Activated B cell treated with CpG ODN at 0.5 μM for 24 hours (primary cell): ENCODE measurements at places on chromosomes 12 and 14. TPM values are rescaled to one million over a fixed set of nuclear protein-coding genes. Genes with fewer than 3 reads are reported as not detected.

Gene RERG
- total RNA-seq = not detected in 2 replicates

DNA sequence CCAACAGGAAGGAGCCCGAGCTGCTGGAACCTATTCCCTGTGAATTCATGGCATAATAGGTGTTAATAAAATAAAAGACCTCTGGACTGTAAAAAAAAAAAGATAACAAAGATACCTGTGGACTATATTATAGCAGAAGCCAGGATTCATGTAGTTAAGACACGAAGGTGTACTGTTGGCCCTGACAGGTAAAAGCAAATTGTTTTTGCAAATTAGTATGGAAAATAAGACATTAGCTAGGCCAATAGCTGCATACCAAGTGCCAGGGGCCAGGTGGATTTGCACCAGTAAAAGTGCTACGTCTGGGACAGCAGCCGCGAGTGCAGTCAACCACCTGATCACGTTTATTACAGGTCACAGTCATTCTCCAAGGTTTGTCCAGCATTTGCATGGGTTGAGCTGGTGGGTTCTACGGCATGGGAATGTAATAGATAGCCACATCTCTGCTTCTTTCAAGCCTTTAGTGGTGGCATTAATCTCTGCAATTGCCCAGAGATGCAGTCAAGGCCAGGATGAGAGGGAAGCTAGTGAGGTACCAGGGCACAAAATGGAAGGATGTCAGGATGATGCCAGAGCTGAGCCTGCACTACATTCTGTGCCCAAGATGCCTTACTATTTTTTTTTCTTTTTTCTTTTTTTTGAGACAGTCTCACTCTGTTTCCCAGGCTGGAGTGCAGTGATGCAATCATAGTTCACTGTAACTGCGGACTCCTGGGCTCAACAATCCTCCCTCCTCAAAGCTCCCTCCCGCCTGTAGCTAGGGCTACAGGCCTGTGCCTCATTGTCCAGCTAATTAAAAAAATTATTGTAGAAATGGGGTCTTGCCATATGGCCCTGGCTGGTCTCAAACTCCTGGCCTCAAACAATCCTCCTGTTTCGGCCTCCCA, 26.3 kb downstream of the TNFAIP2 start:
- no peak overlapping the region for H3K4me3 ChIP-seq
- DNase-seq = no peak
- no peaks in the 10 kb centered on the region for H3K36me3 ChIP-seq

DNA sequence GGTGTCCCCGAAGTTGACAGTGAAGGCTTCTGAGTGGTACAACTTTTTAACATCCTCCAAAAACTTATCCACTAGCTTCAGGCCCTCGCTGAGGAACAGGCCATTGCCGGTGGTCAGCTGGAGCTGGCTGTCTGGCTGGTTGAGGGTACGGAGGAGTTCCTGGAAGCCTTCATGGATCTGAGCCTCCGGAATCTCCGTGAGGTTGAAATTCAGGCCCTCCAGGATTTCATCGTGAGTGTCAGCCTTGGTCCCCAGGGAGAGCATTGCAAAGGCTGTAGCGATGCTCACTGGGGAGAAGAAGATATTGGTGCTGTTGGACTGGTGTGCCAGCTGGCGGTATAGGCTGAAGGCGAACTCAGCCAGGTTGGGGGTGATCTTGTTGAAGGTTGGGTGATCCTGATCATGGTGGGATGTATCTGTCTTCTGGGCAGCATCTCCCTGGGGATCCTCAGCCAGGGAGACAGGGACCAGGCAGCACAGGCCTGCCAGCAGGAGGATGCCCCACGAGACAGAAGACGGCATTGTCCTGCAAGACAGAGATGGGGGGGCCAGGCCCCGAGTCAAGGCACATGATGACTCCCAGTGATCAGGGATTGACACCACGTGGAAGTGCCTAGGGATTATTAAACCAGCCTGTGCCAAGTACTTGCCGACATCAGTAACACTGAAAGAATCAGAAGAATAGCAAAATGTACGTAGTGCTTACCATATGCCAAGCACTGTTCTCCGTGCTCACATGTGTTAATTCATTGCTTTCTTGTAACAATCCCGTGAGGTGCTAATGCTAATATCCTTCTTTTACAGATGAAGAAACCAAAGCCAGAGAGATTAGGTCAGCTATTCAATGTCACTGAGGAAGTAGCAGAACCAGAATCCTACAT, 5.4 kb downstream of the SERPINA1 start:
- H3K27me3 ChIP-seq = peaks cover 3% of the 10 kb centered on the region
- DNase-seq = no peak
- H3K4me1 ChIP-seq = no peaks in the 10 kb centered on the region
- no peaks in the 10 kb centered on the region for H3K36me3 ChIP-seq

GRCh38 chr12:52907092-52907810, 2.4 kb upstream of the KRT8 start:
- no peak overlapping the region for H3K4me3 ChIP-seq
- peaks cover 8% of the 10 kb centered on the region for H3K4me1 ChIP-seq
- no peaks in the 10 kb centered on the region for H3K36me3 ChIP-seq
- no peak for DNase-seq

Gene FRMD6
- total RNA-seq = 0.32 and 0.33 TPM in 2 replicates

Gene RND1
- total RNA-seq = 4.9 and 5.9 TPM in 2 replicates

- H3K4me3 ChIP-seq = no peak overlapping the region
- H3K27me3 ChIP-seq = no peaks in the 10 kb centered on the region
Observed at GRCh38 chr14:40099316-40099715, 667.1 kb upstream of the FBXO33 start.

- no peak overlapping the region for H3K27ac ChIP-seq
- no peak for DNase-seq
- no peaks in the 10 kb centered on the region for H3K27me3 ChIP-seq
- H3K4me1 ChIP-seq = no peaks in the 10 kb centered on the region
- no peaks in the 10 kb centered on the region for H3K36me3 ChIP-seq
Observed at GRCh38 chr14:33285902-33286700, 347.4 kb downstream of the NPAS3 start.

Gene HNF1A
- total RNA-seq = not detected in 2 replicates

- no peak overlapping the region for H3K4me3 ChIP-seq
- no peaks in the 10 kb centered on the region for H3K36me3 ChIP-seq
- no peak overlapping the region for H3K27ac ChIP-seq
- no peak for DNase-seq
- H3K27me3 ChIP-seq = peaks cover 8% of the 10 kb centered on the region
Observed at GRCh38 chr14:96722736-96723135, 74.4 kb upstream of the VRK1 start.

Gene POTEM
- total RNA-seq = 0.16 TPM in 1 of 2 replicates, not detected in the other

Gene UNC119B
- 17.3 and 18.5 TPM in 2 replicates for total RNA-seq

Gene INHBC
- 0.10 TPM in 1 of 2 replicates, not detected in the other for total RNA-seq

Gene MIS18BP1
- 38.8 and 47.1 TPM in 2 replicates for total RNA-seq
